Heart left ventricle (tissue), 16 donors: ENCODE measurements at places on chromosomes 11 and 22. TPM values are rescaled to one million over a fixed set of nuclear protein-coding genes. Genes with fewer than 3 reads are reported as not detected.

Gene ANO9
- polyA plus RNA-seq: 0.07 TPM

Gene RTN4RL2
- 1.0 TPM for polyA plus RNA-seq

Gene OR5A1
- polyA plus RNA-seq: not detected

Gene ABCC8
- polyA plus RNA-seq: 0.69 TPM

Gene TIGD3
- 0.42 TPM for polyA plus RNA-seq

Gene ZDHHC13
- polyA plus RNA-seq: 13.0 TPM

Gene MMP27
- polyA plus RNA-seq: not detected

Gene FAM227A
- polyA plus RNA-seq: 0.30 TPM

Gene OR52A1
- not detected for polyA plus RNA-seq

Gene PLA2G3
- polyA plus RNA-seq: not detected

Gene PGA4
- 0.43 TPM for polyA plus RNA-seq

Gene PDGFD
- 3.6 TPM for polyA plus RNA-seq

Gene OR52N1
- polyA plus RNA-seq: not detected

Gene ST3GAL4
- 168 TPM for polyA plus RNA-seq

Gene APOA1
- 87.7 TPM for polyA plus RNA-seq

Gene ATG2A
- polyA plus RNA-seq: 12.8 TPM

Gene SCGB1A1
- not detected for polyA plus RNA-seq

Gene SLC25A17
- polyA plus RNA-seq: 9.6 TPM

Gene MISFA
- polyA plus RNA-seq: 0.93 TPM
